ENCODE measurements at places on chromosomes 2 and 18.
A peak's percentile ranks its signal among the peaks of the same experiment; 100 is the strongest.

DNA sequence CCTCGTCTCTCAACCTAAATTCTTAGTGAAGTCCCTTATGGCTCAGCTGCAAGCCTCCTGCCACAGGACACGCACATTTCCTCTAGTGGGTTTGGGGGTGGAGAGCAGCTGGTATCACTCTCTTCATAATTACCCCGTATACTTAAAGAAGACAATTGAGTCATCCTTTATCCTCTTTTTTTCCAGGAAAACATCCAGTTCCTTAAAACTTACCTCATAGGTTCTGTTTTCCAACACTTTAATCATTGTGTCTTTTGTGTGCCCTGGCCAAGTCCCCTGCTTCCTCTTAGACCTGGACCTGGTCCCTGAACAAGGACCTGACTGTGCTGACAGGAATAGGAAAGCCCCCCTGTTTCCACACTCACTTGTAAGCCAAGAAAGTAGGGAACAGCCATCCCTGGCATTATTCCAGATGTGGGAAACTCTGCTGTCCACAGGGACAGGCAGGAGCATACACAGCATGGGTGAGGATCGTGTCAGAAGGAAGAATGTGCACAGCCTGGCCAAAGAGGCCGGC lies 42.3 kb upstream of the MYO1B start:
- DNase-seq: peak; percentile 32

- DNase-seq: peak; percentile 36
Observed at GRCh38 chr2:27489118-27489497, 435 bp downstream of the IFT172 start.

GRCh38 chr2:217694291-217694690 lies 308.5 kb downstream of the TNS1 start:
- DNase-seq: no peak

DNA sequence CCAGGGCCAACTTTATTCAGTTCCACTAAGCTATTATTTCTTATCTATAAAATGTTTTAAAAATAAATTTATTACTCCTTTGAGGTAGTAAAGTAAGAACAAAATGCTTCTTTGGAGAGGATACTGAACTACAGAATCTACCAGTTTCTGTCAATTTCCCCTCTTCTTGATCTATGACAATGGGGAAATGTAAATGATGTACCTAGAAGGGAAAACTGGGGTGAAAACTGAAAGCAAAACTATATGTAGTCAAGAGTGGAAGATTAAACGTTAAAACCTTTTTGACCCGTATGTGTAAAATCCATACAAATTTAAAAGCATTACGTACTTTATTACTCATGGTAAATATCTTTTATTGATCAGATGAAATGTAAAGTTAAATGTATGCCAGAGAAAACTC lies 1287.8 kb upstream of the TMEFF2 start:
- DNase-seq: no peak

- no peak for DNase-seq
Observed at GRCh38 chr2:144004742-144005141, 515.2 kb downstream of the ZEB2 start.

GRCh38 chr2:166411473-166412230 lies 35.9 kb upstream of the SCN9A start:
- no peak for DNase-seq

- no peak for DNase-seq
Observed at GRCh38 chr18:31511098-31511497, 13.1 kb downstream of the DSG2 start.

- no peak for DNase-seq
Observed at GRCh38 chr18:78813936-78814710, 165.5 kb upstream of the SALL3 start.

Data from CD4-positive, alpha-beta T cell treated with Interleukin-12 subunit alpha and Interleukin-12 subunit beta, for 1 hour (primary cell).